ENCODE measurements at places on chromosomes 4 and X. TPM values are rescaled to one million over a fixed set of nuclear protein-coding genes. Genes with fewer than 3 reads are reported as not detected.

The RS1 gene
- not detected for total RNA-seq

The GPR78 gene
- total RNA-seq: not detected

The ADGRG4 gene
- total RNA-seq: 3.1 TPM

The ETDC gene
- total RNA-seq: not detected

The EFHC2 gene
- total RNA-seq: 3.4 TPM

The TLR2 gene
- total RNA-seq: 4.7 TPM

The AKAP4 gene
- not detected for total RNA-seq
